ENCODE measurements at places on chromosomes 13 and 19. TPM values are rescaled to one million over a fixed set of nuclear protein-coding genes. Genes with fewer than 3 reads are reported as not detected.

HSH2D gene
- total RNA-seq, result not detected

TTC9B gene
- not detected for total RNA-seq

DNASE2 gene
- total RNA-seq, result 20.6 TPM

ZSCAN5A gene
- 6.6 TPM for total RNA-seq

PLA2G4C gene
- 1.4 TPM for total RNA-seq

SPTBN4 gene
- total RNA-seq, result 0.30 TPM

DNA sequence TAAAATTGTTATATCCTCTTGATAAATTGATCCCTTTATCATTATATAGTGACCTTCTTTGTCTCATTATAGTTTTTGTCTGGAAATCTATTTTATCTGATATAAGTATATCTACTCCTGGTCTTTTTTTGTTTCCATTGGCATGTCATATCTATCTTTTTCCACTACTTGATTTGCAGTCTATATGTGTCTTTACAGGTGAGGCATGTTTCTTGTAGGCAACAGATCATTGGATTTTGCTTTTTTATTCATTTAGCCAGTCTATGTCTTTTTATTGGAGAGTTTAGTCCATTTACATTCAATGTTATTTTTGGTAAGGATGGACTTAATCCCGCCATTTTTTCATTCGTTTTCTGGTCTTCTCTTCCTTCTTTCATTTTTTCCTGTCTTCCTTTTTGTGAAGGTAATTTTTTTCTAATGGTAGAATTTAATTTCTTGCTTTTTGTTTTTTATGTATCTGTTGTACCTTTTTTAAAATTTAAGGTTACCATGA, 13.5 kb upstream of the ZNF823 start:
- no peak for DNase-seq

GRCh38 chr13:84446972-84447639, 564.8 kb upstream of the SLITRK1 start:
- DNase-seq, result no peak

DNA sequence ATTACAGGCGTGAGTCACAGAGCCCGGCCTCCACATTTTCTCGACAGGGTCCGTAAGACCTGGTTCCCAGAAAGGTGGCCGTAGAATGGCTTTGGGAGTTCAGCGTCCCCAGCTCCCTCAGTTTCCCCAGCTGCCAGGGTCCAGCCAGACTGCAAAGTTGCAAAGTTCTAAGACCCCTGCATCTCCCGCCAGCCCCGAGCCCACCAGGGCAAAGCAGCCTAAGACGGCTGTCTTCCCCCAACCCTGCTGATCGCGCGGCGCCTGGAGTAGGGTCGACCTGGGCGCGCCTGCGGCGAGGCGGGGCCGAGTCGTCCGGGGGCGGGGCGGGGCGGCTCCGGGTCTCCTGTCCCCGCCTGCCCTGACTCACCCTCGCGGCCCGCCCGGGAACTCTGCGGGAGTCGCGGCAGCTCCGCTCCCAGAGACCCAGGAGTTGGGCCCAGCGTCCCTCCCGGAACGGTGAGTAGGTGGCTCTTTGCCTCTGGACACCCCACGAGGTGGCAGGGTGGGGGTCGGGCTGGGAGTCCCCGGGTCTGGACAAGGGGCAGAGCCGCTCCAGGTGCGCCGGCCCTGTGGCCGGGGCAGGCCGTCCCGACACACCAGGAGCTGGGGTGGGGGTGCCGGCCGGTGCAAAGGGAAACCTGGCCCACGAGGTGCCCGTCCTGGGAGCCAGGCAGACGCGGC, at the start of gene LRRC8E:
LRRC8E (plus strand) TSS at position 366 of the 681 bp plus-strand sequence. CDS start 7,094 bp downstream, outside the sequence.
- no peak for DNase-seq

DNA sequence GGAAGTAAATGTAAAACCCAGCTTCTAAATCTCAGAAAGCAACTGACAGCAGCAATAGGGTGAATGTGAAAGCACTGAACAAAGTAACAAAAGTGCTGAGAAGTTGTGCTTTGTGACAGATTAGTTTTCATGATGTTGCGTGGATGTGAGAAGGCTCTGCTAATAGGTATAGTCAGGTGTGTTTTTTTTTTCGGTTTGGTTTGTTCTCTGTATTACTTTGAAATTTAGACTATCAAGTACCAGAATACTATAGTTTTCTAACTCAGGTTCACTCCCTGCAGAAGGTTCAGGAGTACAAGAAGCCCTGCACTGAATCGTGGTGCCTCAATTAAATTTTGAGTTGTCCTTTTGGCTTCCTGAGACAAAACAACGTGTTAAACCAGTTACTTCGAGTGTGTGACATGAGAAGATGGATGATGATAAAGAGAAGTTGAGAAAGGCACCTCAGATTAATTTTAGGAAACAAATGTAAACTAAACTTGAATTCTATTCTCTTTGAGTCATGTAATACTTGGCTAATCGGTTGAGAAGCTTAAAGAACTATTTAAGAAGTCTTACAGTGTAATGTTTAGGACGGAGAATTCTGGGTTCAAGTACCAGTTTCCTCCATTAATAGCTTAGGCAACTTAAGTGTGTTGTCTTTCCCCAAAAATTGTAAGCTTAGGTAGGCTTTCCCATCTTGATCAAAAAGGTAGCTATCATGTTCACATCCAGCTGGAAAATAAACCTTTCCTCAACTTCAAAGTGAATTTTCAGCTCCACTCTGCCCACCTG, 10.3 kb downstream of the MIR17HG start:
- no peak for DNase-seq

DNA sequence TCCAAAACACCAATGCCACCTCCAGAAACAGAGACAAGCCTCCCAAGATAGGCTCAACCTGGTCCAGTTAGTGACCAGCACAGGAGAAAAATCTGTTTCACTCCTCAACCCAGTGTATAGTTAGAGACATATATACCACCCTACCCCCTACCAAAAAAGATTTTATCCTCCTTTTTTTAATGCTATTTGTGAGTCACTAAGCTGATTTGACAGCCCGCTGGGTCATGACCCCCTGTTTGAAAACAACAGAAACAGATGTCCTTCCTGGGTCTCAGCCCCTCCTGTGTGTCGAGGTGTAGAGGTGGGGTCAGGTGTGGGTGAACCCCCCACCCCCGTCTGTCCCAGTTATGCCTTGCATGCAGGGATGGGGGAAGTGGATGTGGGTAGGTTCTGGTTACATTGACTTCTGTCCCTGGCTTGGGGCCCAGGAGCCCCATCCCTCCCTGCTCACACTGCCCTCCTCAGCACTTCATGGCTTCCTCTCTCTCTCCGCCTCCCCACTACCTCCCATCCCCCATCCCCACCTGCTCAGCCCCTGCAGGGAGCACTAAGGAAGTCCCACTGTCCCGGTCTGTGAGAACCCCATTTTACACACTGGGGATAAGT, 14.0 kb upstream of the TOMM40 start:
- DNase-seq, result no peak

GRCh38 chr13:113565526-113566226, 18.9 kb upstream of the TFDP1 start:
- no peak for DNase-seq

DNA sequence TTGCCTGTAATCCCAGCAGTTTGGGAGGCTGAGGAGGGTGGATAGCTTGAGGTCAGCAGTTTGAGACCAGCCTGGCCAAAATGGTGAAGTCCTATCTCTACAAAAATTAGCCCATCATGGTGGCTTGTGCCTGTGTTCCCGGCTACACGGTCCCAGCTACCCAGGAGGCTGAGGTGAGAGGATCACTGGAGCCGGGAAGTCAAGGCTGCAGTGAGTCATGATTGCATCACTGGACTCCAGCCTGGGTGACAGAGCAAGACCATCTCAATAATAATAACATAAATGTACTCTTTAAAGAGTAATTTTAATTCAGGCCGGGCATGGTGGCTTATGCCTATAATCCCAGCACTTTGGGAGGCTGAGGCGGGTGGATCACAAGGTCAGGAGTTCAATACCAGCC, 38.7 kb downstream of the SKA3 start:
- no peak for DNase-seq

DNA sequence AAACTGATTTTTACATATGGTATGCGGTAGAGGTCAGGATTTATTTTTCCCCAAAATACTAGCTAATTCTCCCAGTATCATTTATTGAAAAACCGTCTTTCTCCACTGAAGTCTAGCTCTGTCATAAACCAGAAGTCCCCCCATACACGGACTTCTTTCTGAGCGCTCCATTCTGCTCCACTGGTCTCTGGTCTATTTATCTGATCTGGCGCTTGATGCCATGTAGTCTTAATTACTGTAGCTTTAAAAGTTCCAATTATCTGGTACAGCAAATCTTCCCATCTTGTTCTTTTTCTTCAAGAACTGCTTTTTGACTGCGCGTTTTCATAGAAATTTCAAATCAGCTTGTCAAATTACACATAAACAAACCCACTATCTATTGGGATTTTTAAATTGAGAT, 13.7 kb downstream of the DCUN1D2 start:
- no peak for DNase-seq

DNA sequence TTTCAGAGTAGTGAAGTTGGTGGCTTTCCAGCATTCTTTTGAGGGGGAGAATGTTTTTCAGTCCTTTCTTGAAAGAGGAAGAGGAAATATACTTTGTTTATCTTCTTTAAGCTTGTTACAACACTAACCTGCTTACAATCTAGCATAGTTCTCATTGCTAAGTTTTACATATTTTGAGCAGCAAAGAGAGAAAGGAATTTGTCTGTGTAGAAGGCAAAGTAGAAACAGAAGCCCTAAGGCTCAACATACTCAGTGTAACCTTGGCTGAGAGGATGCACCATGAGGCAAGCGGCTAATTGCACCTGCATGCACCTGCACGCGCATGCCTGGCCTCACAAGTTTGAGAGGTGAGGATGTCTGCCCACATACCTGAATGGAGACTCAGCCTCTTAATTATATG, 2.2 kb downstream of the FRY start:
- DNase-seq, result no peak

GRCh38 chr13:83057119-83057518, 825.2 kb downstream of the SLITRK1 start:
- DNase-seq, result no peak

- no peak for DNase-seq
Measured at GRCh38 chr13:104181526-104182231, 1115.5 kb upstream of the SLC10A2 start.

DNA sequence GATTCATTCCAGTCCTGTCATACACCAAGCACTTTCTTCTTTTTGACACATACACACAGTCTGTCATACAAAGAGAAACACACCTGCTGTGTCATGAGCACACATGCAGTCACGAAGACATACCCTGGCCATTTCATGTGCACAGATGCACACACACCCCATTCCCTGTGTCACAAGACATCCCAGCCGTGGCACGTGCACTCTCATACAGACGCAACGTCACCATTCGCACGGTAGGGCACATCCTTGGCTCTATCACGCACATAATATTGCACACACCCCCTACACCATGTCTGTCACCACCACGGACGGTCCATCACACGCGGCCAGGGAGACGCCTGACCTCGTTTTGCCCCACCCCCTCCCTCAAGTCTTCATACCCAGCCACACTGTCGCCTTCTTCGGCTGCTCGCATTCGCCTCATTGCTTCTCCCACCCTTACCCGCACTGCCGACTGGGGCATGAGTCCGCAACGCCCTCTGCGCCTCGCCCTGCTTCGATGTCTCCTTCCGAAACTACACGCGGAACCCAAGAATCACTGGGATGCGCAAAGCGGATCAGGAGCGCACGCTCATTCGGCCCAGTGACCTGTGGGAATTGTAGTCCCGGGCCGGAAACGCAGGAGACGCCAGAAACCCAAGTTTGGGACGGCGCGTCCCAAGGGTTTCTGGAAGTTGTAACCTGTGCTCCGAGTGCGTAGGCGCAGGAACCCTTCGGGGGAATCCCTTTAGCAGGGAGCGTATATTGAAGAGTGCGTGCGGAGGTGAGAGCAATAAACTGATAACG, 6.8 kb upstream of the ZNF283 start:
- no peak for DNase-seq

GRCh38 chr19:2033825-2034159, 17.3 kb downstream of the MKNK2 start:
- DNase-seq, result no peak

- peak; percentile 85 for DNase-seq
Measured at GRCh38 chr19:40466219-40466984, 399 bp upstream of the SPTBN4 start.

DNA sequence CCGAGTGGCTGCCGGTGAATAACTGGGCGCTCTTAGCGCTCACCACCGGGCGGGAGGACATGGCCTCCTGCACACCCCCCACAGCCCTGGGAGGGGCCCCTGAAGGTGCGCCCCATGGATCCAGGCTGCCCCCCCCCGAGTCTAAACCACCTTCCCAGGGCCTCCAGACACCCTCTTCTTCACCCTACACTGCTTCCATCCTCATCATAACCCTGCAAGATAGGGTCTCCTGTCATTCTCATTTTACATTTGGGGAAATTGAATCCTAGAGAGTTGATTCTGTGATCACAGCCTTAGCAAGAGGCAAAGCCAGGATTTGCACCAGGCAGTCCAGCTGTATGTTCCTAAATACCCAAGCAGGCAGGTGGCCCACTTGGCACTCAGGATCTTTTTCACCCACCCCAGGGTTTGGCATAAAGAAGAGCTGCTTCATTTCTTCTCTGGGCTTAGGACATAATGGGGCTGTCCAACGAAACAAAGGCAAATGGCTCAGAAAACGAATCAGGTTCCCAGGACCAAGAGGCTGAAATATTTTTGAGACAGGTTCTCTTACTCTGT, 110.8 kb downstream of the PTPRS start:
- DNase-seq, result no peak

DNA sequence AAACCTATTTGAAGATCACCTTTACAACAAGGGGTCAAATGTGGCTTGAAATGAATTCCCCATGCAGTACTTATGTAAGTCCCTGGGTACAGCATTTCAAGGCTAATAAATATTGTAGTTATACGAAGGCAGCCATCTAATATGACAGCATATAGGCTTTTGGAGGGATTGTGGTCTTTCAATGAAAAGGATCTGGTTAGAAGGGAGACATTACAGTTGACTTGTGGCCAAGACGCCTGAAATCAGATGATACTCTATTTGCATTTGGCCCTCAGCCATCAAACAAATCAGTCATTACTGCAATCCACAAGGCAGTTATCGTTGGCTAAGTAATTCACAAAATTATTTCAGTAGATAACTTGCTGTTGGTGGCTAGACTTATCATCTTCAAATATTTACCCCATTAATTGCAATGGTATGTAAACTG, 242.7 kb downstream of the DCLK1 start:
- DNase-seq, result no peak

All from suprapubic skin (tissue), 4 donors.